ENCODE measurements at places on chromosomes 13 and 19.

- no peak for DNase-seq
Measured at GRCh38 chr19:51111606-51112005, 3.4 kb upstream of the CTU1 start.

DNA sequence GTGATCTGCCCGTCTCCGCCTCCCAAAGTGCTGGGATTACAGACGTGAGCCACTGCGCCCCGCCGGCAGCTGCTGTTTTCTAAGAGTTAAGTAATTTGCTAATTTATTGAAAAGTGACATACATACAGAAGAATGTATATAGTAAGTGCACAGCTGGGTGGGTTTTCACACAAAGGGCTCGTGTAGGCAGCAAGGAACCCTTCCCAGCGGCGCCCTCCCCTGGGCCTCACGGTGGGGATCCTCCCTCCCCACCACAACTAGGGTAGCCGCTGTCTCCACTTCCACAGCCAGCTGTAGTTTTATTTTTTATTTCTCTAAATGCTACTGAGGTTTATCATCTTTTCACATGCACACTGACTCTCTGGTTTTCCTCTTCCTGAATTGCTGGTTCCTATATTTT lies 64.9 kb downstream of the CRYL1 start:
- no peak for DNase-seq

GRCh38 chr19:4171676-4172075 lies 10.7 kb downstream of the SIRT6 start:
- DNase-seq, result no peak

GRCh38 chr13:38409771-38410170 lies 60.1 kb downstream of the UFM1 start:
- DNase-seq, result no peak

- peak; percentile 75 for DNase-seq
Measured at GRCh38 chr13:27826379-27827353, 34.4 kb downstream of the GSX1 start.

DNA sequence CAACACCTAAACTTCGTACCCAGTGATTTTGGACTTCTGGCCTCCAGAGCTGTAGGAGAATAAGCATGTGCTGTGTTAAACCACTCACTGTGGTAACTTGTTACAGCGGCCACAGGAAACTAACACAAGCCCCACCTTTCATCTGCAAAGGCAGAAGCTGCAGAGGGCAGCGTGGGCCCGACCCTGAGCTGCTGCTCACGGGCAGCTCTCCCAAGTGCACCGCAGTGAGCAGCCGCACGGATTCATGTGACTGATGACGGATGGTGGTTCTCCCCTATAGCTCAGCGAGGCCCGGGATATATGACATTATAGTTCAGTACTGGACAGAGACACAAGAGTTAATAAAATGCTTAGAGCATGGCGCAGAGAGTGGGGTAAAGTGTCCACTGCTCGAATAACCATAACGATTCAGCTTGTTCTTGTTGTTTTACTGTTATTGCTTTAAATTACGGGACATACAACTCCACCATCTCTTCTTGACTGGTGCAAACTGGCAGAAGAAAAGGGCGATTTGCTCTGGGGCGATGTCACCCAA lies 21.9 kb downstream of the VRK3 start:
- no peak for DNase-seq

DNA sequence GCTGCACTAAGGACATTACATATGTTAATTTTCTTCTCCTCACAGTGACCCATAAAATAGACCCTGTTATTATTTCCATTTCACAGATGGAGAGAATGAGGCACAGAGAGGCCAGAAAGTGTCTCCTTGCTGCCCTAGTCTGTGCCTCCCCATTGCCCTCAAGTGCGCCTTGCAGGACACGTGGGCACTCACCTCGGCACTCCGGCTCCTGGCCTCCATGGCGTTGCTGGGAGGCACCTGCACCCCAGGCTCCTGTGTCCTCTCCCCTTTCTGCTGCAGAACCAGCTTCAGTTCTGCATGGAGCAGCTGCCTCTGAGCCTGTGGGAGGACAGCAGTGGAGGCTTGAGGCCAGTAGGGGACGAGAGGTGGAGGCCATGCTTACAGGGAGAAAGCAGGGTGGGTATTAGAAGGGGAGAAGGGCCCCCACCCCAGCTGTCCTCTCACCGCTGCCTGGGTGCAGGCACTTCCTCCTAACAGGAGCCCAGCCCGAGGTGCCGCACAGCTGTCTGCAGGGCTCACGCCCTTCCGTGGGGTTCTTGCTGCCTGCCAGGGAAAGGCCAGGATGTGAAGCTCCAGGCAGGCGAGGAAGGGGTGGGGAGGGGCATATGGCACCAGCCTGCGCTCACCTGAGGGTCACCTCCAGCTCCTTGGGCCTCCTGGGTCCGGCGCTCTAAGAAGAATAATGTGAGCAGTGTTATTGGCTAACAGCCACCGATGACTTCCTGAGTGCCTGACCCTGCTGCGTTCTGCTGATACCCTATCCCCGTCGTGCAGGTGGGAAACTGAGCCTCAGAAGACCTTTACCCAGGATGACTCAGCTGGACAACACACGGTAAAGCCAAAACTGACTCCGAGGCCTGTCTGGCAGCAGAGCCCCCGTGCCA lies 5.2 kb downstream of the PRX start:
- DNase-seq, result no peak

DNA sequence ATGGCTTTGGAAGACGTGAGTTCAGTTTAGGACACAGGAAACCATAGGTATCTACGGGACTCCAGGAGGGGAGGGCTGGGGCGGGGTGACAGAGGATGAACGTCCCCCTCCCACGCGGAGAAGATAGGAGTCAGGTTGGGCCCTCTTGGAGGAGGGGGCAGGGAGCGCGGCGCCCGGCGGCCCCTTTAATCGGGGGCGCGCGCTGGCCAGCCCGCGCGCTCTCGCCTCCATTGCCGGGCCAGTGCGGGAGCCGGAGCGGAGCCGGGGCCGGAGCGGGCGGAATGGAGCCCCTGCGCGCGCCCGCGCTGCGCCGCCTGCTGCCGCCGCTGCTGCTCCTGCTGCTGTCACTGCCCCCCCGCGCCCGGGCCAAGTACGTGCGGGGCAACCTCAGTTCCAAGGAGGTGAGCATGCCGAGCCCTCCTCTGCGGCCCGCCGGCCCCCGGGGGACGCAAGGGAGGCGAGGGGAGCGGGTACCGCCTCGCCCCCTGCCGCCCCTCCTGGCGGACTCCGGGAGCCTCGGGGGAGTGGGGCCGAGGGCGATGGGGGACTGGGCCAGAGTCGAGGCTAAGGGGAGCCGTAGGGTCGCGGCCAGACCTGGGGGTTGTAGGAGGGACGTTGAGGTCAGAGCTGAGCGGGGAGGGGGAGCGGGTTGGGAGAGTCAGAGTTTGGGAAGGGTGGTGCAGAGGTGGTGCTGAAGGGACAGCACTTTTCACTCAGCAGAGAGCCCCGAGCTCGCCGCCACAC lies at the start of gene TMEM145:
TSS of gene TMEM145 (plus strand) at position 214 of the 744 bp plus-strand sequence. CDS start at position 282, 68 bp downstream.
- peak; percentile 48 for DNase-seq

DNA sequence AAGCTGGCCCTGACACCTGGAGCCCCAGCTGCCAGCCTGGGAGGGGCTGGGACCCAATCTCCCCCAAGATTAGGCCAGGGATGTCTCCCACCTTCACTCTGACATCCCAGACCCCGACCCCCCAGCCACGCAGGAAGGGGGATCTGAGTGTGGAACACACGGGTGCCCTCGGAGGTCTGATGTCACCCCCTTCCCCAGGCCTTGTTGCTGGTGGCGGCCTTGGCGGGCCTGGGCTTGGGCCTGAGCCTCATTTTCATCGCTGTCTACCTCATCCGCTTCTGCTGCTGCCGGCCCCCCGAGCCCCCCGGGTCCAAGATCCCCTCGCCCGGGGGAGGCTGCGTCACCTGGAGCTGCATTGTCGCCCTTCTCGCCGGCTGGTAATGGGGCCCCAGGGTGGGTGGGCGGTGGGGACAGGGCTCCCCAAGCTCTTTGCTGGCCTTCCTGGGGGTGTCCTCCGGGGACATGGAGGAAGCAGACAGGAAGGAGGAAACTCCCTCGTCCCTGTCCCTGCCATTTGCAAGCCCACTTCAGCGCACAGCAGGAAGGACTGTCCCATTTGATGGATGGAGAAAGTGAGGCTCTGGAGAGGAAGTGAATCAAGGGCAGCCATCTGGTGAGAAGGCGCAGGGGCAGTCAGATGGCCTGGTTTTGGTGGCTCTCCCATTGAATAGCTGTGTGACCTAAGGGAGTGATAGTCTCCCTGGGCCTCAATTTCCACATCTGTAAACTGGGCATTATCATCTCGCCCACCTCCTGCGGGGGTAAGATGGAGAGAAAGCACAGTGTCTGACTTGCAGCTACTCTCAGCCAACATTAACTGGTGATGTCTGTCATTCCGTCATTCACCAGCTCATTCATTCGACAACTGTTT lies 3.9 kb downstream of the TTYH1 start:
- no peak for DNase-seq

DNA sequence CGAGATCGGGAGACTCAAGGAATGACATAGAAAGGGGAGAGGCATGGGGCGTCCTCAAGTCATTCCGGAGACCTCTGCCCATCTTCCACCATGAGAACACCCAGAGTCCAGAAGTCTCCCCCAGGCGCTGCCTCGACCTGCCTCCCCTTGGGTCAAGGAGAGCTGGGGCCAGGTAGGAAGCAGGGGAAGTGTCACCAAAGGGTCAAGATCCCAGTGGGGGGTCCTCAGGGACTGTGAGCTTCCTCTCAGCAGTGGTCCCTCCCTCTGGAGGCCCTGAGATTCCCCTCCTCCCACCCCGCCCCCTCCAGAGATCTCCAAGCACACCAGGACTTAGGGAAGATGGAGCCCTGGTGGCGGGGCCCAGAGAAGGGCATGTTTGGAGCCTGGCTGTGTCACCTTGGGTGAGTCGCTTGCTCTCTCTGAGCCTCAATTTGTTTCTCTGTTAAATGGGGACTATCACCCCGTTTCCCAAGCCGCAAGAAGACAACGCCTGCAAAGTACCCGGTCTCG lies 919 bp downstream of the DACT3 start:
- no peak for DNase-seq

GRCh38 chr13:113639616-113640262 lies 18.3 kb downstream of the ATP4B start:
- DNase-seq, result peak; percentile 12

GRCh38 chr13:110218581-110219201 lies 88.3 kb downstream of the COL4A1 start:
- DNase-seq, result no peak

Measured in activated T-cell treated with anti-CD3 and anti-CD28 coated beads, Interleukin-2, amount 50 U/mL, for 1 hour (primary cell).